Tibial nerve (tissue), 4 donors: ENCODE measurements at places on chromosomes 1 and 21.

DNA sequence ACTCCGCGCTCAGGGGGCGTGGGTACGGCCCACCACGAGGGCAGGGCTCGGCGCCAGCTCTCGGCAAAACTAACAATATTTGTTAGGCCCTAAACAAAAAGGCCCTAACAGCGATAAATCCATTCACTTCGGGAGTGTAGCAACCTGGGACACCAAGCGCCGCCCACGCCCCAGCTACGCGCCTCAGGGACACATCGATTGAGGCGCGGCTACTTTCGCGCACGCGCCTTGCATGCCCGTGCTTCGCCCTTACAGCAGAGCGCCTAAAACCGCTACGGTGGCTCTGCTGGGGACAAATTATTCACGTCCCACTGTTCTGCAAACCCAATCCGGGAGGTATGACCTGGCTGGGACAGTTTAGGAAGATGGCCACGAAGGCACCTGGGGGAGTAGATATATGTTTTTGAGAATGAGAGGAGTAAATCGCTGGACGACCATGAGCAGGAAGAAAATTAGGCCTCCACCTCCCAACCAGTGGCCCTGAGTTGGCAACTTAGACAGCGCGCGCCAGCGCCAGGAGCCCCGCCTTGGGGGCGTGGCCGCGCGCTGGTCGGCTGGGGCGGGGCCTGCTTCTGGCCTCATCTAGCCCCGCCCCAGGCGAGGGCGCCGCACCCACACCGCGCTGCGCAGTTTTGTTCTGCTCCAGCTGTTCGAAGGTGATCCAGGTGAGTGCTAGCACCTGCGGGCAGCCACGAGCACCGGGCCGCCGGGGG is at the start of gene MGST3:
Gene MGST3 (plus strand): TSS at position 606 of the 713 bp plus-strand sequence. CDS start 18,614 bp downstream, outside the sequence.
- peak; percentile 87 for DNase-seq

- no peak for DNase-seq
Observed at GRCh38 chr1:212981571-212982328, 31.4 kb downstream of the VASH2 start.

- no peak for DNase-seq
Observed at GRCh38 chr1:119364640-119365039, 3.9 kb upstream of the HAO2 start.

- no peak for DNase-seq
Observed at GRCh38 chr1:146035048-146035423, 13.5 kb upstream of the HJV start.

DNA sequence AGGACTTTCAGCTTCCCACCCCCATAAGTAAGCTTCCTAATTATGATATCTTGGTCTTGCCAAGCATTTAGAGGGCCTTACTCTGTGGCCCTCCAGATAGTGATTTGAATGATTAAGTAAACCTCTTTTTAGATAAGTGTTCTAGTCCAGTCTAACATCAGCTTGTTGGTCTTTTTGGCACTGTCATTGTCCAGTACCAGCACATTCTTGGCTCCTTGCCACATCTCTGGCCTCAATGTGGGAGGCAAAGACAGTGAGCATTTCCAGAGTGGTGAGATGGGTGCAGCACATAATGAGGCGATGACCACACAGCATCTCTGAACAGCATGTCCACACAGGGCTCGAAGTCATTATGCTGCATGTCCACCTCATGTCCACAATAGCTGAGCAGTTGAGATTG is 6.1 kb downstream of the CAPZA1 start:
- no peak for DNase-seq

DNA sequence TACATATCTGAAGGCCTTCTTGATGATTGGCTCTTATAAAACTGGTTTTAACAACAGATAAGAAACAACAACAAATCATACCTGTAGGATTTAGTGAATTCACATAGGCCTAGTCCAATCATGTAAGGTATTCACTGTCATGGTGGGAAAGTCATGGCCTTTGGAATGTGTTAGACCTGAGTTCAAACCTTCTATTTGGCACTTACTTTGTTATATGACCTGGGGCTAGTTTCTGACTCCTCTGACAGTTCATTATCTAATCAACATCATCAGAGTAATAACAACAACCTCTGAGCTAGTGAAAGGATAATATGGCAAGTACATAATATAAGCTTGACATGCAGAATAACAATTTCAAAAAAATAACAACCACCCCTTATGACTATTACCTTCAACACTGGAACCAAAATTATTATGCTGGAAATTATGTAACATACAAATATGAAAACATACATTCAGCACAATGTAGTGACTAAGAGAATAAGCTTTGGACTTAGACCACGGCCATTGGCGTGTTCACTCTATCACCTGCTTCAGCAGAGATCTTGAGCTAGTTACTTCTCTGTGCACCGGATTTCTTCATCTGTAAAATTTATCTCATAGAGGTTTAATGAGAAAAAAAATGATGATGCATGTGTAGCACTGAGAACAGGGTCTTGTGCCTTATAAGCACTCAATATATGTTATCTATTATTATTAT is 597.6 kb downstream of the LMO4 start:
- no peak for DNase-seq

DNA sequence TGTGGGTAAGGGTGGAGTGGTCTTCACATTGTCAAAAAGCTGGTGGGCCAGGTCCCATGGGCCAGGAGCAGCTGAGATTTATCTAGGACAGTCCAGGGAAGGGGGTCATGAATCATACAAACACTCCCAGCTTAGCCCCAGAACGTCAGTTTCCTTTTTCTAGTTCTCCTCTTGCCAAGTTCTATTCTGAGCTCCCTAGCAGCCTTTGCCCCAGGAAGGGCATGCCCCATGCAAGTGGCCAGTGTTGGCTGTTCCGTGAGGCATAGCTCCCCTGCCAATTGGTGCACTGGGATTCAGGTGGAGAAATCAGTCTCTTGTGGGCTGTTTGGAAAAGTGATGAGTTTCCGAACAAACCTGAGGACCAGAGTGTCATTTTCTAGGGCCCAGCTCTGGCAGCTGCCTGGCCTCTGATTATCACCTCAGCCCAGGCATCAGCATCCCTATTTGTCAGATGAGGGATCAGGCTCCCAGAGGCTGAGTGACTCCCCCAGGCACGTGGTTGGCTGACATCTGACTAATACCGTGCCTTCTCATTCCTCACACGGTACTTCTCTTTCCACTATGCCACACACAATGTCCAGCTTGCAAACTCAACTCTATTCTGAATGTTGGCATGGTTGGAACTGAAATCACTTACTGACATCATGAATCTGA is 14.2 kb upstream of the MYOM3 start:
- DNase-seq: no peak

DNA sequence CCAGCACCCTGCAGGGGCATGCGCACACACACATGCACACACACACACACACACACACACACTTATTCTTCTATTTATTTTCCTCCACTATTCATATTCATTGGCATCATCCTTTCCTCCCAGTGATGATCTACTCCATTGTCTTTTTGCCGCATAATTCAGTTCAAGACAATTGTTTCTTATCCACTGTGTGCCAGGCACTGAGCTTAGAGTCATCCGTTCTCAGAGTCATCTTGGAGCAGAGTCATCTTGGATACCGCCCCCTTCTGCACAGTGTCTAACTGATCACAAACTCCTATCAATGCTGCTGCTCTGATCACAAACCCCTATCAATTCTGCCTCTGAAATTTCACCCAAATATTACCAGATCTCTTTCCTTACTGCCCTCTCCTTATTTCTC is 102.8 kb upstream of the PROX1 start:
- DNase-seq: no peak

DNA sequence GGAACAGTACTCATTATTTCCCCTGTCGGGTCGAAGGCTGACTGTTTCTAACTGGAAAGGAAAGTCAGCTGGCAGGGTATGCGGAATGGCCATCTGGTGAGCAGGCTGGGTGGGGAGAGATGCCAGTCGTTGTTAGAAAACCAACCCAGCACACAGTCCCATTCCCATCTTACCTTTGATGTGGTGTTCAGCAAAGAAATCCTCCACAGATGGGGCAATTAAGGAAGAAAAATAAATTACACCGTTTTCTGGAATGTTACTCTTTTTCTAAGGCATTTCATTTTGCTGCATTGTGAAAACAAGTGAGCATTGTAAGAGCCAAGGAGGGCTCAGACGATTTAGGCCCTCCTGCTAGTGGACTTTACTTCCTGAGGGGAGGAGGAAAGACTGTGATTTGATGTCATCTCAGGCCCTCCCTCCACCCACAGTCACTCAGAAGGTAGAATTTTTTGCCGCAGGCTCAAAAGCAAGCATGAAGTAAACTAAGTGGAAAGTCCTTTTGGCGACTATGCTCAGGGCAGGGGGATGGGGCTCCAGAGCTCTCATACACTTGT is at the start of gene SLC16A4:
Gene SLC16A4 (minus strand): TSS at position 335 of the 554 bp plus-strand sequence. CDS start 1,703 bp downstream, outside the sequence.
- DNase-seq: no peak

DNA sequence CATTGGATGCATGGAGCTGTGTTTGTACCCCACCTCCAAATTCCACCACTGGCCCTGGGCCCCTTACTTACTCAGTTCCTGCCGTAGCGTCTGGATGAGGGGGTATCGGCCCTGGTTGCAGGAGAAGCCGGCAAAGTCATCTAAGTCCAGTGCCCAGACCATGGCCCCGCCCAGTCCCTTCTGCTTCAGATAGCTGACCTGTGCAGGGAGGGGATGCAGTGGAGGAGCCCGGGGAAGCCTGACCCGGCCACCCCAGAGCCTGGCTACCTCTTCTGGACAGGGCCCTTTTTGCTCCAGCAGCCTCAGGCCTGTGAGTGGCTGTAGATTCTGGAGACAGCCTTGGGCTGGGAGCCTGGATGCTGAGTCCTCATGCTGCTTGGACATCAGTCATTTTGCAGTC is 11.8 kb downstream of the CHIT1 start:
- no peak for DNase-seq

DNA sequence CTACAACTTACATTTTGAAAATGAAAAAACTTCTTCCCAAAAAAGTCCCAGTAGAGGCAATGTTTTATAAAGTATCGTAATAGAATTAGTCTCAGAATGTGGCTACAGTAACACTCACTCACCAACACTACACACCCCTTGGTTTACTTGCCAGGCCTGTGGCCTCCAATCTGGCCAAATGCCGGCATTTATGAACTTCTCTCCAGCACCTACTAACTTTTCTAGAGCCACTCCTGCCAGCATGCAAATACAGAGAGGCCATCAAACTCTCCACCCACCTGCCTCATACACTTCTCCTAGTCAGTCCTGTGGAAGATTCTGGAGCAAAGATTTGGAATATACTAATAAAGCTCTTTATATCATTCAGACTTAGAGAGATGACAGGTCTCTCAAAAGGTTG is 32.3 kb downstream of the STPG1 start:
- no peak for DNase-seq

GRCh38 chr1:17177651-17178050 is 27.3 kb upstream of the PADI1 start:
- DNase-seq: no peak

- no peak for DNase-seq
Observed at GRCh38 chr1:65233782-65234181, 75.6 kb upstream of the DNAJC6 start.

- no peak for DNase-seq
Observed at GRCh38 chr1:181126871-181127587, 38.5 kb downstream of the IER5 start.

GRCh38 chr1:194296201-194296600 is 1109.8 kb upstream of the B3GALT2 start:
- no peak for DNase-seq

DNA sequence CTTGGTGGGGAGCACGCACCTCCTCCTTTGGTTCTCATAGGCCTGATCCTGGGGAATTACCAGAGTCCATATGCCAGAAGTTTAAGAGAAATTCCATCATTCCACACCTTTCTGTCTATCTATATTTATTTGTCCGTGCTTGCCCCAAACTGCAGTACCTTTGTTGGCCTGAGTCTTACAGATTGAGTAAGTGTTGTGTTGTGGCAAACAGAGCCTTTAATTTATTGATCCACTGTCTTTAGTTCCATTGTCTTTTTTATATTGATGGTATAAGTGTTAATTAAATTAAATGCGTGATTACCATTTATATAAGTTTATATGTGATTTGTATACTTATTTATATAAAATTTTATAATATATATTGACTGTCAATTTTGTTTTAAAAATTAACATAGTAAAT is 4.9 kb downstream of the SH3BGR start:
- no peak for DNase-seq
